ENCODE measurements at places on chromosomes 12 and 14. TPM values are rescaled to one million over a fixed set of nuclear protein-coding genes. Genes with fewer than 3 reads are reported as not detected.

TMPRSS12 gene
- not detected for total RNA-seq

ADAM21 gene
- total RNA-seq = not detected

TMX1 gene
- total RNA-seq = 60.7 TPM

ZNF385A gene
- total RNA-seq = 4.3 TPM

JPH4 gene
- not detected for total RNA-seq

- no peak for DNase-seq
Observed at GRCh38 chr12:63945777-63946176, 101.3 kb downstream of the SRGAP1 start.

DNA sequence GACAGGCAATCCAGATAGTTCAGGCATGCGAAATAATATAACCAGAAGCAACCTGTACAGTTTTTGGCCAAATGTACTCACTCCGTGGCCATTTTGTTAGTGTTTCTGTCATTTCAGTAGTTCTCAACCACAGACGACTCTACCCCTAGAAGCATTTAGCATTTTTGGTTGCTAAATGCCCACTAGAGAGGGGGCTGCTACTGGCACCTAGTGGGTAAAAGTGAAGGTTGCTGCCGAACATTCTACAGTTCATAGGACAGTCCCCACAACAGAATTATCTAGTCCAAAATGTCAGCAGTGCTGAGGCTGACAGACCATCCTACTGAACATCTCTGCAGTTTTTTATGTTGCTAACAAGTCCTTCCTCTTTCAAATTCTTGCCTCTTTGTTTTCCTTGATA is 107.4 kb downstream of the TSHR start:
- DNase-seq = no peak

DNA sequence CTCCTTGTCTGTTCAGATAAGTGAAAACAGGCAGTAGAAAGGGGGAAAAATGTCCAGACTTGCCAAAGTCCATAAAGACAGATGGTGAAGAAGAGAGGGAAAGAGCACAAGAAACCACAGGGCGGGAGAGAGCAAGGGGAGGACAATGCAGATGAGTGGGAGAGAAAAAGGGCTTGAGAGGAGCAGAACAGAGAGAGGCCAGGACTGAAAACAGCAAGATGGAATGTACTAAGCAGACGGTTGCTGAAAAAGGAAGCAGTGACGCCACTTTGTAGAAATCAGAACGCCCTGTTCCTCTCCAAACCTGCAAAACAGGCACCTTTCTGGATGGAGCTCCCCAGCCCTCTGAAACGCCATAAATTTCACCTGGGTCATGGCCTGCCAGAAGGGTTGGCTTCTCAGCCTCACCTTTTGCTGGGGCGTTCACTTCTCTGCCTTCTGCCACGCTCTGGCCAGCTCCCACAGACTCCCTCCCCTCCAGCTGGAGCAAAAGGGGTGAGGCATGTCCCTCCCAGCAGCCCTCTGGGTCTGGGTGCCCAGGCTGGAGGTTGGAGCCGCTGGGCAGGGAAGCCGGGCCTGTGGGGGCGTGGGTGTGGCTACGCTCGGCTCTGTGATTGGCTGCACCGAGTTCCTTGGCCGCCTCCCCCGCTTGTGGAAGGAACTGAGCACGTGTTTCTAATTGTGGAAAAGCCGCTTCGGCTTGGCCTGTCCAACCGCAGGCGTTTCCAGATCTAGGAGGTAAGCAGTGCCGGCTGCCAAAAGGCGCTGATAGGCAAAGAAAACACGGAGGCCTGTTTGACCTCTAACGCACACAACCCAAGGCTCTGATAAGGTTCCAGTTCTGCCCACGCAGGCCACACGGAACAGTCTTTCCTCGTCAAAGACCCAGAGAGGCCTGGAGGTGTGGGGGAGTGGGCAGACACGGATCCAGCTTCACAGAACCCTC is 29.3 kb downstream of the SLC7A8 start:
- DNase-seq = no peak

DNA sequence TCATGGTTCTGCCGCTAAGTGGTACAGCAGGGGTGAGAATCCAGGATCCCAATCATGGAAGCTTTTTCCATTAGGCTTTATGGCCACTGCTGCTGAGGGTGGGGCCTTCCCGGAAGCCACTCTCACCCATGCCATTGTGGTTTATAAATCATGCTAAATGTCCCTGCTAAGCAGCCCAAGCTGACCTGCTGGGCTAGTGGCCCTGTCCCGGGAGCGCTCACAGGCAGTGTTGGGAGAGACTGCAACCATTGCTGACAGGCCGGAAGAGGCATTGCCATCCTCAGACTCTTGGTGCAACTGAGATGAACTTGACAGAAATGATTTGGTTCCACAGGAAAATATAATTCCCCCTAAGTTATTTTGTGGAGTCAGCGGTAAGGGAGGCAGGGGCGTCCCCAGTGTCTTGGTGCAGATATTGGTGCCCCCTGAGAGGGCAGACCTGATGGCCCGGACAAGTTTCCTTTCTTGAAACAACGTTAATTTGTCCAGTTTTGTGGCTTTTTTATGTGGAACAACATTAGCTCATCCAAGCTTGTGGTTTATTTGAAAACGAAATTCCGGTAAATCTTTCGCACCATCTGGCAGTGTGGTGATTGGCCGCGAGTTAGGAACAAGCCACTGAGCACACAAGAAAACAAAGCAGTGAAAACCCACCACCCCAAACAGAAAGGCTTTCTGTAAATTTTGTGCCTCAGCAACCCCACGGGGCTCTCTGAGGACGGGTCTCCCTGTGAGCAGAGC is 82.3 kb downstream of the SSPN start:
- no peak for DNase-seq

GRCh38 chr12:71007781-71008404 is 87.4 kb upstream of the PTPRR start:
- DNase-seq = no peak

DNA sequence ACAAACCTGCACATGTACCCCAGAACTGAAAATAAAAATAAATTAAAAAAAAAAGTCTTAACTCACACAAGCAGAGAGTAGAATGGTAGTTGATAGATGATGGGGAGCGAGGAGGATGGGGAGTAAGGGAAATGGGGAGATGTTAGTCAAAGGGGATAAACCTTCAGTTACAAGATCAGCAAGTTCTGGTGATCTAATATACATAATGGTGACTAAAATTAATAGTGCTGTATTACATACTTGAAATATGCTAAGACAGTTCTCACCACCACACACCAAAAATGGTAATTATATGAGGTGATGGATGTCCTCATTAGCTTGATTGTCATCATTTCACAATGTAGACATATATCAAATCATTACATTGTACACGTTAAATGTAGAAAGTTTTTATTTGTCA is 3.2 kb upstream of the C12orf42 start:
- no peak for DNase-seq

DNA sequence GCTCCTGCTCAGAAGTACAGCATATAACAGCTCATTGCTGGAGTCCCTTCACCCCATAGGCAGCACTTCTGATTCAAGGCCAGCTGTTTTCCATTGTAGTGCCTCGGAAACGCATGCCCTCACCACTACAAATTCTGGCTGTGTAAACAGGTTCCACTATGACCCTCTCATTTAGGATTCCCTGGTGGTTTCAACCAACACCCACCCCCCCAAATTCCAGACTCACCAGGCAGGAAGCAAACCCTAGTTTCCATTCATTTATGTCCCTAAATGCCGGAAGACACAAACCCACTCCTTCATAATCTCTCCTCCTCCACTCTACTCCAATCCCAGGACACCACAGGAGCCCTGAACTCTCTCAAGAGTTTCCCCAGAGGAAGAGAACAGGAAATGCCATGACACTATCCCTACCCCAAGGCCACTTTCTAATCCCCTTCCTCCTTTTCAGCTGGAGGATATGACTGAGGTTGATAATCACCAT is 75.9 kb upstream of the TMPO start:
- DNase-seq = no peak

- DNase-seq = no peak
Observed at GRCh38 chr14:49594347-49595091, 4.2 kb upstream of the LRR1 start.

- no peak for DNase-seq
Observed at GRCh38 chr14:42112108-42112507, 505.4 kb downstream of the LRFN5 start.

GRCh38 chr14:21509432-21510143 is 1.6 kb downstream of the METTL3 start:
- DNase-seq = no peak

Measured in epithelial cell of proximal tubule (primary cell).